ENCODE measurements at places on chromosomes 5 and 9.

DNA sequence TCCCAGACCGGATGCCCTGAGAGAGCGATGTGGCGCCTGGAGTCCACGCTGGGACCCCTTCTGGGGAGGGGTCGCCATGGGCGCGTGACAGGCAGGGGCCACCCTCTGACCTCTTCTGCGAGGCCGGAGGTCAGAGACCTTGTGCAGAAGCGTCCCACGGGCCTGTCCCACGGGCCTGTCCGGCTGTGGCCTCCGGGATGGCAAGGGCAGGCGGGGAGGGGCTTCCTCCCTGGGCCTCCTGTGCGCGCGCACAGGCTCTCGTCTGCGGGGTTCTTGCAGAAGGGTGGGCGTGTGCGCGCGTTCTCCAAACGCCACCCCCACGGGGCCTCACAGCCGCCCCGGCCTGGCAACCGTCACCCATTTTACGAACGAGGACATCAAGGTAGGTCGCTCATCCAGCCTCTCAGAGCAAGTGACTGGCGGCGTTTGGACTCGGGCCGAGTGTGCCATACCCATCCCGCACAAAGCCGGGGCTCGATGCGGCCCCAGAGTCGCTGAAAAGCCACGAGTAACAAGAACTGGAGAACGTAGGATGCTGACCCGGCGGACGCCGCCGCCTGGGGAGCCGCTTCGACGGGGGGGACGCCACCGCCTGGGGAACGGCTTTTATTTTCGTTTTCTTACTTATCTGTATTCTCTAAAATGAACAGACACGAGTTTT lies 897 bp downstream of the AHRR start:
- DNase-seq, result no peak

DNA sequence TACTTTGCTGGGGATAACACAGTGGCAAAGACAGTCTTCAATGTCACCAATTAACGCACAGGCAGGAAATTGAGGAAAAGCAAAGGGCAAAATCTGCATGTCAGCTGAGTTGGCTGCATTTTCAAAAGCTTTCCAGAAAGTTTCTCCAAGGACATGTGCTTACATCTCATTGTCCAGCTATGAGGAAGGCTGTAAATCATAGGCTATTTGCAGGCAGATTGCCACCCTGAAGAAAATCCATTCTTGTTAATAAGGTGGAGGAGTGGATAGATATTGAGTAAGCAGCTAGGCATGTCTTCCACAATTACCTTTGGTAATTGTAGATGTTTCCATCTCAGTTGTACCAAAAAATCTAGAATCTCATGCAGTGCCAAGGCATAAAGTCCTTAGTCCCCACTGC lies 278.0 kb upstream of the NUDT12 start:
- DNase-seq, result no peak

DNA sequence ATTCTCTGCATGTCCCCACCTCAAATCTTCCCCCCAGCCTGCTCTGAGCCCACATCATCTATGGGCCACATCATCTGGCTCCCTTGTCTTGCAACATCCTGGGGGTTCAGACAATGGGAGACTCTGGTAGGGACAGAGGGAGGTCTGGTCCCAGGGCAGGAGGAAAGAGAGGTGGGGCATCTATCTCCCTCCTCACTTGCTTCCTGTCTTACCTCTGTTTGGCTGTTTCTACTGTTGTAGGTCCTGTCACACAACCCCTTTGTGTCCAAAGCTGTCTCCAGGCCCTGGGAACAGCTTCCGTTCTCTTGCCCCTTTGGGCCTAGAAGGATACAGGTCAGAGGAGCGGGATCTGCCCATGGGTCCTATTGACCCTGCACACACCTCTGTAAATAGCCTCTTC lies 227.2 kb downstream of the NSG2 start:
- no peak for DNase-seq

DNA sequence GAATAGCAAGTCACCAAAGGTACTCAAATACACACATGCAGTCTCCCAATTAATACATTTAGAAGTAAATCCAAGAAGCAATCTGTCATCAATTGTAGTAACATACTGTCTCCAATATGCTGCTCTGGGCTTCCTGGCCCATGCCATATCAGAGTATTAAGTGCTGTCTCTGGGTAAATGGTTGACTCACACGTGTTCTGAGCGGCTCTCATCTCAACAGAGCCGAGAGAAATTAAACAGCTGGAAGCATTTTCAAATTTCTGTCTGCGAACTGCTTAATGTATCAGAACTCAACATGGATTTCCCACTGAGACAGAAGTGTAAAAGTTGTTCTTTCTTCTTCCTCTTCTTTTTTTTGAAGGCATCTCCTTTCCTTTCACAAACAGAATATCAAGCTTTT lies 247.3 kb upstream of the TAS2R1 start:
- DNase-seq, result no peak
